ENCODE measurements at places on chromosomes 6 and 20. TPM values are rescaled to one million over a fixed set of nuclear protein-coding genes. Genes with fewer than 3 reads are reported as not detected.

Gene PDRG1
- 10.3 TPM for total RNA-seq

Gene ZNF133
- 7.2 TPM for total RNA-seq

Gene FNDC1
- total RNA-seq, result not detected

Gene ANKRD66
- total RNA-seq, result not detected

Gene ZC3H12D
- total RNA-seq, result 251 TPM

Gene CALHM6
- total RNA-seq, result 2.1 TPM
